ENCODE measurements at places on chromosomes 11 and 22.
A peak's percentile ranks its signal among the peaks of the same experiment; 100 is the strongest.

GRCh38 chr11:78654071-78654470 is 79.4 kb upstream of the NARS2 start:
- no peak for DNase-seq

- no peak for DNase-seq
Measured at GRCh38 chr11:93654226-93654625, 7.3 kb upstream of the CEP295 start.

DNA sequence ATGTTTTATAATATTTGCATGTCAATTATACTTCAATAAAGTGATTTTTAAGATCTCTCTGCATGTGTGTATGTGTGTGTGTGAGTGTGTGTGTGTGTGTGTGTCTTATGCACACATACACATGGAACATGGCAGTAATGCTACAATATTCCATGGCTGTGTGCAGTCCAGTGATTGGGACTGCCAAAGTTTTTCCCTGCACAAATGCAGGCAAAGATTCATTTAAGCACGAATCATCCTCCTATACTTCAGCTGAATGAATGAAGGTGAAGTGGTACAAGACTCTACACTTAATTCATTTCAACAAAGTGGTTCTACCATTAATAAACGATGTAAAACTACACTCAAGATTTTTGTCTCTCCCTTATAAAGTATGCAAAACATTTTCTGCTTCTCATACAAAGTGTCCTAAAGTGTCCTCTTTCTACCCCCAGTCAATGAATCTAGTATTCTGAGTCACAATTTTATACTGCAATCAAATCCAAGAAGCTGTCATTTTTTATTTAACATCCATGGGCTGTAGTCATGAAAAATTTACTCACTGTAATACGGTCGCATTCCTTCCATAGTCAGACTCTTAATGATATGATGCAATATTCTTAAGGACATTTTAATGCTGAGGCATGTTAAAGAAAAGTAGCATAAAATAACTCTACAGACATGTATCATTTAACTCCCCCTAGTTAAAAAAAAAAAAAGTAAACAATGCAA is 132.4 kb downstream of the TTC28 start:
- DNase-seq: no peak

- no peak for DNase-seq
Measured at GRCh38 chr11:126350836-126351235, 4.7 kb upstream of the ST3GAL4 start.

GRCh38 chr22:49142296-49142695 is 685.4 kb downstream of the BRD1 start:
- no peak for DNase-seq

DNA sequence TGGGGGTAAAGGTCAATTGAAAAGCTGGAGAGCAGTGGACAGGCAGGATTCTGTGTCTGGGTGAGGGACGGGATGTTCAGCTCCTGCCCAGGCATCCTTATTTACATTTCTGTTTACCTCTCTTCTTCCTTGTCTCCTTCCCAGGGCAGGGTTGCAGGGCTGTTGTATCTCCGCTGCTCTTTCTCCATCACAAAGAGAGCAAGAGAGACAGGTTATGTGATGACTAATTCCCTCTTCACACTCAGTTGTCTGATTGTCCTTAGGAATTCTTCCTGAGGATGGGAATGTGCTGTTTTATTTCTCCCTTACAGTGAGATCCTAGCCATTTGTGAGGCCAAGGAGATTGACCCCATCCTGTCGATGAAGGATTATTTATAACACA is 104.9 kb downstream of the VPREB1 start:
- DNase-seq: no peak

GRCh38 chr22:17969701-17970113 is 54.7 kb downstream of the MICAL3 start:
- DNase-seq: no peak

GRCh38 chr11:110141812-110142211 is 48.6 kb downstream of the ZC3H12C start:
- DNase-seq: no peak

GRCh38 chr22:30546616-30547015 is at the start of gene SEC14L6:
Gene SEC14L6, minus strand, starts transcription at chr22:30546741. Its CDS starts 59 bp downstream, at chr22:30546682.
- no peak for DNase-seq

- no peak for DNase-seq
Measured at GRCh38 chr11:64846998-64847666, 2.7 kb upstream of the CDC42BPG start.

DNA sequence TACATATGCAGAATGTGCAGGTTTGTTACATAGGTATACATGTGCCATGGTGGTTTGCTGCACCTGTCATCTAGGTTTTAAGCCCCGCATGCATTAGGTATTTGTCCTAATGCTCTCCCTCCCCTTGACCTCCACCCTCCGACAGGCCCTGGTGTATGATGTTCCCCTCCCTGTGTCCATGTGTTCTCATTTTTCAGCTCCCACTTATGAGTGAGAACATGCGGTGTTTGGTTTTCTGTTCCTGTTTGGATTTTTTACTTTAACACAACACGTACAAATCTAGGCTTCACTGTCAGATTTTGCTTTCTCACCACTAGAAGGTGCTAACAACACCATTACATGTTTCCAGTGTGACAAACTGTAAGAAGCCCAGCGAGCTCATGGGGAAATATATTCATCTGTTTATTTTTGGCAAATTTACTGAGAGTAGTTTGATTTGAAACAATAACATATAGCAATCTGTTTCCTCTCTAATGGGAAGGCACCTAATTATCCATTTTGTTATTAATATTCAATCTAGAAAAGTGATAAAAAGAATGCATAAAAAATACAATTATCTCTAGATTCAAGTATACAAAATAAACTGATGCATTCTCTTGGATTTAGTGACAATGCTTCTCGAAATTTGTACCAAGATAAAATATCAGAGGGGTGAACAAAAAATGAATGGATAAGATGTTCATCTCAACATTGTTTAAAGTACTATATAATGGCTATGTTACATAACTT is 23.2 kb upstream of the BIRC3 start:
- no peak for DNase-seq

DNA sequence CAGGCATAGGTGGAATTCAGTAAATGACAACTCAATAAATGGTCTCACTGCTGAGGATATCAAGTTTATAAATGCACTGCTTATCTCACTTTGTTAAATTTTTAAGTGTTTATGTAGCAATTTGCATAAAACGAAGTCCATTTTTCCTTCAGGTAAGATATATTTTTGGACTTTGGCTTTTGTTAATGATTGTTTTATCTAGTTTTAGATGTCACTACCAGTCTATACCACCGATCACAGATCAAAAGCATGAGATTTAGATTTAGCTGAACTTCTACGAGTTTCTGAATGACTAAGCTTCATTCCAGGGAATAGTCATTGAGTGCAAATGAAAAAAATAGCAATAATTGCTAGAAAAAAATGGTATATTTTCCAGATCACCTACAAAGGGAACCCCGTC is 12.8 kb upstream of the SLC5A12 start:
- DNase-seq: no peak

- DNase-seq: no peak
Measured at GRCh38 chr22:30923168-30923900, 45.2 kb downstream of the MORC2 start.

DNA sequence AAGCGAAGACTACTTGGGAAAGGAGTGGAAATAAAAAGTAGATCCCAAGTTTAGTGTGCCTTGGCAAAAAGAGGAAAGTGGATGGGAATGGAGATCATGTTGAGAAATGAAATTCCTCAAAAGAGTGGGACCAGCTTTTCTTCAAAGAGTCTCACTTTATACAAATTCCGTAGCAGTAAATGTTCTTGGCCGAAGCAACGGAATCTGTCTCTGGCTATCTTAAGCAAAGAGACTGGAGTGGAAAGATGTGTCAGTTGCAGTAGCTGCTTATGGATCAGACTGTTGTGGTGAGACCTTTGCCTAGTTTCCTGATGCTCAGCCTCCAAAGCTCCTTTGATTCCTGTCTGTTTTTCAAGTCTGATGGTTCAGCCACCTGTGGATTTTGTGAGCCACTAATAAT is 73.6 kb downstream of the CSTPP1 start:
- DNase-seq: no peak

DNA sequence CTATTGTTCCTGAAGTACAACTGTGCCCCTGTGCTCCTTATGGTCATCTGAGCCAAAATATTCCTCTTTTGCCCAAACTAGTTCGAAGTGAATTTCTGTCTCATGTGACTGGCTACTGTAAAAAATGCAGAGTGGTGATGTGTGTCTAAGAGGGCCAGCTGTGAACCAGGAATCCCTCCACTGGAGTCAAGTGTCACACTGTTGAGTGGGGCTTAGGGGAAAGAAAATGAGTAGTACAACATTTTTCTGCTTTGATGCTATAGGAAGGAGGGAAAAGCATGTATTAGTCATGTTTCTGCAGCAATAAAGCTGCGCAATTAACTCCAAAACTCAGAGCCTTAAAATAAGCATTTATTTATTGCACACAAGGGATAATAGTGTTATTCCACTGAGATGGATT is 39.8 kb upstream of the HMGXB4 start:
- DNase-seq: no peak

GRCh38 chr11:112226062-112226830 is at the start of gene PTS:
Gene PTS, plus strand, starts transcription at chr11:112226428. Its CDS starts 16 bp downstream, at chr11:112226444.
- DNase-seq: peak; percentile 75

DNA sequence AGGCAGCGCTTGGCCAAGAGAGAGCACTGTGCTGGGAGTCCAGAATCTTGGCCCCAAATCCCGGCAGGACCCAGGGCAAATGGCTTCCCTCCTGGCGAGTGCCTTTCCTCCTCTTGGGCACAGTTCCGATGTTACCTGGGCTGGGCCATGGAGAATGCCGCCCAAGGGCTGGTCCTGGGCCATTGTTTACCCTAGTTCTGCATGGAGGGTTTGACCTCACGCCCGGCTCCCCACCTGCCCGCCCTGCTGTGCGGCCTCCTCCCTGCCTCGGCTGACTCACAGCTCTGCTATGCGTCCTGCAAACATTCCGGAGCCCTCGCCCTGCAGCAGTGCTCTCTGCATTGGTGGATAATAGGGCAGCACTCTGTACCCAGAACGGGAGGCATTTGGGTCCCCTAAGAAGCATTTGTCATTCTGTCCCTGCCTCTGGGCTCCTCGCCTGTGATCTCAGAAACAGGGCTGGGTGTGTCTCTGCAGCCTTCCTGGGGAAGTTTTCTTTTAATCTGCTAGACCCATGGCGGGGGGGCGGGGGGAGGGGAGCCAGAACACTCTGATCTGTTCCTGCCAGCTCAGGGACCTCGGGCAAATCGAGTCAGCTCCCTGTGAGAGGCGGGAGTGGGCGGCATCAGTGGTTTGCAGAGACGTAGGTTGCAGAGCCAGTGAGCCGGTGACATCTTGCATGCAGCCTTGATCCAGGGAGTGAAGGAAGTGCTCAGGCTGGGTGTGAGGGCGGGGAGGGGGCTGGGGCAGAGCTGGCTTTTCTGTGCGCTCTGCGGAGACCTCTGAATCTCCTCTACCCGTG is 32.9 kb upstream of the SMIM38 start:
- DNase-seq: no peak

DNA sequence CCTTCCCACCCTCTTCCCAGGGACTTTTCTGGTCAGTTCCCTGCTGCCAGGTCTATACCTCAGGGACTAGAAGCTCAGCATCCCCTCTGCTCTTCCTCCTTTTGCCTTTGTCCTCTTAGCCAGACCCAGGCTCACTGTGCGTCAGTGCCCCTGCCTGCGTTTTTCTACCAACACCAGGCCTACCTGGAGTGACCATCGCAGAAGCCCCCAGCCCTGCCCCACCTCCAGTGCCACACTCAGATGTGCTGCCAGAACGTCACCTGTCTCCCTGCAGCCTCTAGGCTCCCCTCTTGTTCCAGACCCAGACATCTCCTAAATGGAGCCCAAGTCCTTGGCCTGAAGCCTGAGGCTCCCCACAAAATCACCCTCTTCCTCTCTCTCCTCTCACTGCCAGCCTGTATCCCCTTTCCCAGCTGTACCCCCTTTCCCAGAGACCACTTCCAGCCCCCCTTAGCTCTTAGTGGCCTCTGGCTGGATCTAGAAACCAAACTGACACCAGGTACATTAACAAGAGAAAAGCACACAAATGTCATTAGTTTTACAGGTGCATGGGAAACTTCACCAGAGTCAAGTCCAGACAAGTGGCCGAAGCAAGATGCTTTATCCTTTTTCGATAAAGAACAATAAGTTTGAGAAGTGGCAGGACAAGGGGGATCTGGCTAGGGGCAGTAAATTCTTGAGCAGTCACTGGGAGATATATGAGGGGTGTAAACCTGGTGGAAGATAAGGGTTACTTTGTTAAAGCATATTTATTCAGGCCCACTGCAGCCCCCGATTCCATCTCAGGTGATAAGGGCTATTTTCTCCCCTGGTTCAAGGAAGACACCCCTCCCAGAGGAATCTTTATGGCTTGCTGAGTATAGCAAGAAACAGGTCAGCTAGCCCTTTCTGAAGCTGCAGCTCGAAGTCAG is 61.5 kb downstream of the BCR start:
- DNase-seq: no peak

GRCh38 chr11:27209562-27210005 is 153.4 kb downstream of the CCDC34 start:
- DNase-seq: no peak

- no peak for DNase-seq
Measured at GRCh38 chr11:120404495-120404894, 68.3 kb downstream of the ARHGEF12 start.

- no peak for DNase-seq
Measured at GRCh38 chr11:35394941-35395340, 24.4 kb downstream of the SLC1A2 start.

DNA sequence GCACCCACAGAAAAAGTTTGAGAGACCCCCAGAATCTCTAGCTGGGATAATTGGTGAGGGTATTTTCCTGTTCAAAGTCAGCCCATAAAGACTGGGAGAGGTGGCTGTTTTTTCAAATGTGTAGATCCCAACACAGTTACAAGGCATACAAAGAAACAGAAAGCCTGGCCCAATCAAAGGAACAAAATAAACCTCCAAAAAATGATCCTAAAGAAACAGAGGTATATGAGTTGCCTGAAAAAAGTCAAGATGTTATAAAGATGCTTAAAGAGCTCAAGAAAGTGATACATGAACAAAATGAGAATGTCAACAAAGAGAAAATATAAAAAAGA is 40.2 kb upstream of the MMP12 start:
- no peak for DNase-seq

- DNase-seq: no peak
Measured at GRCh38 chr22:31084811-31085492, 3.8 kb downstream of the SMTN start.

- DNase-seq: no peak
Measured at GRCh38 chr11:33063326-33063881, 24.0 kb downstream of the TCP11L1 start.

DNA sequence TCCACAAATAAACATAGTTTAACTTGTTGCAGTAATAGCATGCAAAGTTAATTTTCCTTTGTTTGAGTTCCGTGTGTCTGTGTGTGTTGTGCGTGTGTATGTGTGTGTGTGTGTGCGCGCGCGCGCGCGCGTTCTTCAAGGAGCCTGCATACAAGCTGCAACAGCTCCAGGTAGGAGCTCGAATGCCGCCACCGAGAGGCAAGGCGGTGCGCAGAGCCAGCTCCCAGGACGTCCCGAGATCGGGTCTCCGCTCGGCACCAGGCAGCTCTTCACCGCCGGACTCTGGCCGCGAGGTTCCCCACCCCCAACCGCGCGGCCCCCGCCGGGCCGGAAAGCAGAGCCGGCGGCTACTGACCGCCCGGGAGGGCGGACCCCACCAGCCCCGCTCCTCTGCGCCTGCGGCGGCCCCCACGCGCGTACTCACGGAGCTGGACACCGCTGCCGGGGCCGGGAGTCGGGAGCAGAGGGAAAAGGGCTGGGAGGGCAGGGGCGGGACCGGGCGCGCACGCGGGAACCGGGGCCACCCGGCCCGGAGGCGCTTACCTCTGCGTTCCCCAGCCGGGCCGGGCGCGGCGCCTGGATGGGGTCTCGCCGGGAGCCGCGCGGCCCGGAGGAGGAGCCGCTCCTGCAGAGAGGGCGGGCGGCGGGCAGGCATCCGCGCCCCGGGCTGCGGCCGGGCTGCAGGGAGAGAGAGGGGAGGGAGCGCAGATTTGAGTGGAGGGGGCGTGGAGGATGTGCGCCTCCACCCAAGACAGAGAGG is 40.4 kb upstream of the AKIP1 start:
- DNase-seq: no peak

Data from cortex of kidney (tissue), 1 donor.